ENCODE measurements at places on chromosomes 2 and 18.

DNA sequence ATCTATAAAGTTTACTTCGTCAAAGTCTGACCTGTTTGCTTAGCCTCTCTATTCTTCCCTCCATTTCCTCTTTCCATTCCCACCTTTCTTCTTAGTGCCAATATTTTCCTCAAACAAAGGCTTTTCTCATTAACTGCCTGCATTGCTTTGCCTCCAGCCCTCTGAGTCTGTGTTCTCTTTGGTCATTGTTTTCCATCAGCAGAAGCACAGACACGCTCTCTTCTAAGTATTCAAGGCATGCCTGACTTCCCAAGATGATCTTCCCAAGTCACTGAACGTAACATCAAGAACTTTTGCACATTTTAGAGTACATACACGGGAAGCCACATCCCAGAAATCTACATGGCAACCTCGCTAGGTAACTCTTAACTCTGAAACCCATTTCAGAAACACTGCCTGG, 32.6 kb upstream of the ANXA4 start:
- no peak for DNase-seq

DNA sequence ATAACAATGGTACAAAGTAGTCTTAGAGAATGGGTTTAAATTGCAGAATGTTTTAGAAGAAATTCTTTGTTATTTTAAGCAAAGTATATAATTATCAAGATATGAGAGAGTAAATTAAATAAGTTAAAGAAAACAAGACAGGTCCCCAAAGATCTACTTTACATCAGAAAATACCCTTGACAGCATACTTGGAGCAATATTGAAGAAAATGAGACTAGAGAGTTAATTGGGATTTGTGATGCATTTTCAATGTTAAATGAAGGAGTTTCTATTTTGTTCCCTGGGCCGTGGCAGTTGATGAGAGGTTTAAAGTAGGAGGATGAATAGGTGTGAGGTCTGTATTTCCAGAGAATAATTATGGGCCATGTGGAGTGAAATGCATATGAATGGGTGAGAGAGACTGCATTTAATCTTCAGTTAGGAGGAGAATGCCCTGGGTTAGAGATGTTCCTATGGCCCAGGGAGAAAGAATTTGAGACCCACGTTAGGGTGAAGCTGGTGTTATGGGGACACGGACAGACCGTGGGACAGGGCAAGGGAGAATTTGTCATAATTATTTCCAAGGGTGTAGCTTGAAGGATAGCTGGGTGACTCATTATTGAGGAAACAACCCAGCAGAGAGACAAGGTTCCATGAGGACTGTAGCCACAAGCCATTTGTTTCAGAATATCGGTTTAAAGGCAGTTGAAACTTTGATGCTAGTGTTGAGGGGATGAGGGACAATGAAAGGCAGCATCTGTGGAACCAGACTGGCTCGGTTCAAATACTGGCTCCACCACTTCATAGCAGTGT, 22.7 kb downstream of the MGAT5 start:
- no peak for DNase-seq

- no peak for DNase-seq
Measured at GRCh38 chr2:72963423-72964145, 46.3 kb downstream of the EMX1 start.

GRCh38 chr18:13800505-13801259, 23.3 kb upstream of the MC5R start:
- DNase-seq = no peak

DNA sequence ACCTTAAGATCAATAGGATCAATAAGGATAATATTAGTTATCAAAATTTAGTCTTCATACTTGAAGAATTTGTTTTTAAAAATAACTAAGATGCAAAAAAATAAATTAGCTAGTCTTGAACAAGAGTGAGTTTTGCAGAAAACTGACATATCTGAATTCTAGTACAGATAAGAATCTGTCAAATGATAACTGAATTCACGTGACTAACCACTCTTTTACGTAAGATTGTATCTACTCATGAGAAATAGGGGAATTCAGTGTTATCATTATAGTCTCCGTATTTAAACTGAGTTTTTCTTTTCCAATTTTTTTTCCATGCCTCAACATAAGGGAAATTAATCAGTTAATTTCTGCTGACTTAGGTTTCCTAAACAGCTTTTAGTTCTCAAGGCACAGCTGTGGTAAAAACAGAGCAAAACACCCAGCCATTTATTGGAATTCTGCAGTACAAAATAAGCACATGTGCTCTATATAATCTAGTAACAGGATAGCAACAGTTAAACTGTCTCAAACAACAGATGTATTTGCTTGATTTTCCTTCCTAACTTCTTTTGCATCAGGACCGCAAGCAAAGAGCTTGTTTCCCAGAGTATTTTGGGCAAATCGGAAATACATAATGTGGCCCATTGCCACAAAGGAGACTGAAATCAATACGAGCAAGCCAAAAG, 19.1 kb downstream of the SLC40A1 start:
- no peak for DNase-seq

GRCh38 chr2:102116630-102117471, 25.7 kb upstream of the IL1R1 start:
- DNase-seq = no peak

- DNase-seq = no peak
Measured at GRCh38 chr2:61938511-61938910, 33.0 kb downstream of the COMMD1 start.

GRCh38 chr18:46331316-46331715, 227.1 kb downstream of the HAUS1 start:
- no peak for DNase-seq

GRCh38 chr18:37578886-37579513, 13.4 kb upstream of the CELF4 start:
- no peak for DNase-seq

DNA sequence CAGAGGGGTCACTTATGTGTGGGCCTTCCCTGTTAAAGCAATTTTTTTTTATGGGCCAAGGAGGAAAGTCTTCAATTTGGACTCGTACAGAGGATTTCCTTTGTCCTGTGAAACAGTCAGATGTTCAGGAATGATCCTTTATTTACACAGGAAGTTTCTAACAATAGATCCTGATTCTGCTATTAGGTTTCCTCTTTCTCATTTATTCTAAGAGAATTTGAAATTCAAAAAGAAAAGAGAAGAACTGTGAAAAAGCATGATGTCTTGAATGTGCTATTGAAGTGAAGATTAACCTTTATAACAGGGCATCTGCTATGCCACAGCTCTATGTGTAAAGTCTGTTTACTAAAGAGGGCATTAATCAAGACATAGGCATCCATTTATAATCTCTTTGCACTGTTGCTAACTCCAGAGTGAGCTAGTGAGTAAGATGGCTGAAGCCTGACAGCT, 105.3 kb upstream of the FAM98A start:
- no peak for DNase-seq

- no peak for DNase-seq
Measured at GRCh38 chr18:23881778-23882177, 132.8 kb upstream of the TTC39C start.

DNA sequence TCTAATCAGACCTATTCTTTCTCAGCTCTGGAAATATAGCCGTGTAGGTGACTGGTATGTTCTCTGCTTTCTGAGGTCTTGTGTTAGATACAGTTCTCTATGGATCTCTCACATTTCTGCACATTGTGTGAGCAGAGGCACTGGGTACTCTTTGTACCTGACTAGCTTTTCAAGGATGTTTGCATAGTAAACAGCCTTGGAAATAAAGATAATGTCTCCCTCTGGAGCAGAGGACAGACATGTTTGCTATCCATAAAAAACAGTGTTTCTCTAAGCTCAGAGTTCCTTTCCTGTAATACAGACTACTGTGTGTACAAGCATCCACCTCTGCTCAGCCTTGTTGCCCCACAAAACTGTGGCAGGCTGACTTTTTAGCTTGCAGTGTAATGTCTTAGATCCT, 279.2 kb downstream of the CTNNA2 start:
- DNase-seq = no peak

DNA sequence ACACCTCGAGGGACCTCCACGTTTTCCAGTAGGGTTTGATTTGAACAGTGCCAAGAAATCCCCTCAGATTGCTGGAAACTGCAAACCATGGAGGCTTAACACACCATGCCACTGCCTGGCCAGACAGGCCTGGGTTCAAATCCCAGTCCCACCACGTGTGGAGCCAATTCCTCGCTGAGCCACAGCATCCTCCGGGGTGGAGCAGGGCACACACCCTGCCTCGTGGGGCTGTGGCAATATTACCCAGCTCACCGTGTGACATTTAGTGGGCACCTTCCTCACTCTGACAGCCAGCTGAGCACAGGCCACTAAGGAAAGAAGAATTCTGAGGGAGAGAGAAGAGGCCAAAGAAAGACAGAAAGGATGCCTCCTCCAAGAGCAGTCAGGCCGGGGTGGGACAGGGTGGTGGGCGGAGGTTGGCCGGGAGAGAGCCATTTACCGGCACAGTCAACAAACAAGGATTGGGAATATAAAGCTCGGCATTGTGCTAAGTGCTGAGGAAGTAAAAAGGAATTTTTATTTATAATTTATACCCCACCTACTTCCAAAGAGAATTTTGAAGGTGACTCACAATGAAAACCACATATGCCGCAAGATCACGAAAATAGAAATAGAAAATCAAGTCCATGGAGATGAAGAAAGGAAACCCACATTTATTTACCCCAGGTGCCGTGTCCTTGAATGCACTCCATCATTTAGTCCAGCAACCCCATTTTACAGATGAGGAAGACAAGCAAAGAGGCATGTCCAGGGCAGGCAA, 111.5 kb downstream of the MCFD2 start:
- DNase-seq = no peak

- DNase-seq = no peak
Measured at GRCh38 chr2:82124629-82125028, 1820.1 kb upstream of the LRRTM1 start.

GRCh38 chr2:147224070-147224469, 620.8 kb upstream of the ACVR2A start:
- DNase-seq = no peak

DNA sequence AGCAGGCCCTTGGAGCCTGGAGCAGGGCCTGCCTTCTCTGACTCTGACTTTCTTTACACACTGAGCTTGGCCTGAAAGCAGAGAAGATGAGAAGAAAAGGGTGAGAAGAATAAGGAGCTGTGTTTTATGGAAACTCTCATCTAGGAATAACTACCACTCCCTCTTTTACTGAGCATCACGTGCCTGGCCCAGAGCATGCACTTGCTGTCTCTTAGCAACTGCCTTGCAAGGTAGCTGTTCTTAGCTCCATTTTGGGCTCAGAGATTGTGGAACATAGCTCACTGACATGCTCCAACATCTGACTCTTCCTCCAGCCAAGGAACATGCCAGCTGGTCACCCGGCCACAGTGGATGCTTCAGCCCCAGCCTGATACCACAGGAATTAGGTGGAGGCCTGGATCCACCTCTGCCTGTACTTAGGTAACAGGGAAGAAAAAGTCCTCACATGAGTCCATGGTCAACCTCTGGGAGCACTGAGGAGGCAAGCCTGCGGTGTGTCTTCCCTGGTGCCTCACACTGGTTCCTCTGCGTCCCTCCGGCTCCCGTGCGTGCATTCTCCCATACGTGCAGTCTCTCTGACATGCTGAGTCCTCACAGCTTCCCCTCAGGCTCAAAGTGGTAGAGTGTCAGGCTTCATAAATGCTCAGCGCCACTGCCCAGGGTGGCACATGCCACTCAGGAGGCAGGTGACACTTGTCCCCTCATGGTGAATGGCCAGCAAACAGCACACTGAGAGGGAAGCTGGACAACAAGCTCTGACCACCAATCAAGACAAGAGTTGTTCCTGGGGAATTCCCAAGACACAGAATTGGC, 35.7 kb downstream of the AMER3 start:
- no peak for DNase-seq

DNA sequence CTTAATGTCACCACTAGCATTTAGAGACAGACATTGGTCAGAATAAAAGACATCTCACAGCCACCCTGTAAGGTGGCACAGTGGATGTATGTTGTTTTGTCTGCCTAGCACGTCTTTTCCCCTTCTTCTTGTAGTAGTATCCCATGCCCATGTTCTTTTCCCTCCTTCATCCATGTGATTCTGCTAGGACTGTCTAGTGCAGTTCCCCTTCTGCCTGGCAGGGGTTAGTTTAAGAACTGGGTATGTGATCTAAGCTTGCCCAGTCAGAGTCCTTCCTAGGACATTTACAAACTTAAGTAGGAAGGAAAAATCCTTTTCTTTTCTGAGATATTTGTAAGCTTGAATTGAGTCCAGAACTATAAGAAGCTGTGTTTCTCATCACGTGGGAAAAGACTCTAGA, 172.3 kb downstream of the BABAM2 start:
- DNase-seq = no peak

- DNase-seq = no peak
Measured at GRCh38 chr2:19462256-19462645, 103.8 kb upstream of the OSR1 start.

DNA sequence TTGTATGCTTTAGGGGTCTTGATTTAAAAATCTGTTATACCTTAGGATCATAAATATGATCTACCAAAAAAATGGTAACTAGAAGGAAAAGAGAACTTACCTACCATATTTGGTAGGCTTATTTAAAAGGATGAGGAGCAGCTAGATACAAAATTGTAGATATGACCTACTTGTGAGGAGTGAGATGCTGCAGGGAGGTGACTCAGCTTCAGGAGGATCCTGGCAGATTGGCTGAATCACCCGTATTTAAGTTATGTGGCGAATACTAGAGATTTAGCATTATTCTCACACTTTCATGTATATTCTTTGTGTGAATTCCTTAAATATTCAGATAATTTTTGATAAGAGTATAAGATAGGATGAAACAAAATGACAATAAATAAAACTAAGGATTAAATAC, 657.3 kb upstream of the LINC00305 start:
- DNase-seq = no peak

- no peak for DNase-seq
Measured at GRCh38 chr2:191452065-191452464, 206.9 kb downstream of the MYO1B start.

DNA sequence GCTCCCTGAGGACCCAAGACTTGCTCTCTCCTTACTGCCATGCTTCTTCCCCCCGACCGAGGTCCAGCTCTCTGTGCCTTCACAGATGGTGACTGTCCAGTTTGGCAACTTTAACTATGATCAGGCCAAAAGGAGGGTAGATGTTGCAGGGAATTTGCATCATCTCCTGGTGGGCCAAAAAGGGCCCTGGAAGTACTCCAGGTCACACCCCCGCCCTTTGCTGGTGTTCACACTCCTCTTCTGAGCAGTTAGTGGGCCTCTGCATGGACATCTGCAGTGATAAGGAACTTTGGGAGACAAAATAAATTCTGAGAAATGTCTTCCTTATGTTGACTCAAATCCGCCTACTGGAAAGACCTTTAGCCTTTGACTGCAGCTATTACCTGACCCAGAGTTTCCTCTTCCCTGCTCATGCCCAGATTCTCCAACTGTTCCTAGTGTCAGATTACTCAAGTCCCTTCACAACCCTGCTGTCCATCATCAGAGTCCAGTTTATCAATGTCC, 234.4 kb downstream of the LOXHD1 start:
- DNase-seq = no peak

GRCh38 chr2:126753501-126754212, 97.7 kb downstream of the GYPC start:
- DNase-seq = no peak

Data from coronary artery (tissue), 2 donors.